ENCODE measurements at places on chromosomes 7 and 10. TPM values are rescaled to one million over a fixed set of nuclear protein-coding genes. Genes with fewer than 3 reads are reported as not detected.

GRCh38 chr7:8133188-8133848, 128.6 kb downstream of the ICA1 start:
- DNase-seq, result no peak

DNA sequence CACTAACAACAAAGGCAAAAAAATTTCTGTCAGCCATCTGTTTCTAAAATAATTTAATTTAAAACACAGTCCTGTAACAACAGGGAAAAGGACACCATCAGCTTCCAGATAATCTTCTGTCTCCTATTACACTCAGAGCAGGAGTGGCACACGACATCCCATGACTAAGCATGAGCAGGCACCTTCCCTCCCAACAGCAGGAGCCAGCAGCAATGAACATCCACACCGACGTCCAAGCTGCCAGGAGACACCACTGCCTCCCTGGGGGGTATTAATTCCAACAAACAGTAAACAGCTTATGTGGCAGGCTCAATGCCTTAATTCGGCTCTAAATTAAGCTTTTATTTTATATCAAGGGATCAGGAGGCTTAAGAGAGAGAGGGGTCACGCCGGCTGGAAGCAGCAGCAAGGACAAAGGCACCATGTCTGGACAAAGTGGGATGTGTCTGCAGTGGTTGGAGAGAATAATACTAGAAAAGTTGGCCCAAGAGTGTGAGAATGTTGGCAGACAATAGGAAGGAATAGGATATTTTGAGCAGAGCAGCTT, 45.7 kb downstream of the KIAA1549 start:
- DNase-seq, result no peak

DNA sequence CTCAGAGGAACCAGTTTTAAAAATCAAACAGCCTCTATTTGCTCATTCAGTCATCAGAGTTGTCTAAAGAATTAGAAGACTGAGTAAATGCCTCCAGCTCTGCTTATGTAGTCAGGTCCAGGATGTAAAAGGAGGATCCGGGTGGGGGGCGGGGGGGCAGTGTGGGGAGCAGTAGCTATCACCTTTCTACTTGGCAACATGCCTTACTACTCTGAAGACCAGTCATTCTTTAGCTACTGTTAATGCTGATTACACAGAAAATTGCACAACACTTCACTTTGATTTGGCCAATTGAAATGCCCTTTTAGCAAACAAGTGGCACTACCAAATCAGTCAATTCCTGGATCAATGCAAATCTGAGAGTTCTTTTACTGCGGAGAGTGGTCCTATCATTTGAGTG, 164.2 kb downstream of the NXPH1 start:
- no peak for DNase-seq

- DNase-seq, result no peak
Observed at GRCh38 chr10:26516540-26517101, 78.5 kb downstream of the APBB1IP start.

The IKZF1 gene
- 406 TPM for total RNA-seq

The GRID1 gene
- total RNA-seq, result not detected

The NOC3L gene
- 23.1 TPM for total RNA-seq
